ENCODE measurements at places on chromosomes 6 and 20. TPM values are rescaled to one million over a fixed set of nuclear protein-coding genes. Genes with fewer than 3 reads are reported as not detected.

The OPRM1 gene
- polyA plus RNA-seq = not detected

DNA sequence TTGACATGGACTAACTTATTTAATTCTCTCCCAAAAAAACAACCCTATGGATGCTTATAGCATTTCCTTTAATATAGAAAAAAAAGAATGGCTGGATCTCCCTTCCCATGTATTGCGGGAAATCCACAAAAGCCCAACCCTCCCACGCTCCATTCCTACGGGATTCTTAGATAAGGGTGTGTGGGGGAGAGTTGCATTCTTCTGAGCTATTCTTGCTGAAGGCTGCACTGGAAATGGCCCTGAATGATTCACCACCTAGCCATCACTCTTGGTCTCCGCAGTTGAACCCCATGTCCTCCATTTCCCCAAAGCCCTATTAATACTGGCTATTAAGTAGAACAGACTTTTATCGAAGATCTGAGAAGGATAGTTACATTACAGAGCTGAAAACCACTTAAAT, 41.9 kb upstream of the ADGRF5 start:
- DNase-seq = no peak

DNA sequence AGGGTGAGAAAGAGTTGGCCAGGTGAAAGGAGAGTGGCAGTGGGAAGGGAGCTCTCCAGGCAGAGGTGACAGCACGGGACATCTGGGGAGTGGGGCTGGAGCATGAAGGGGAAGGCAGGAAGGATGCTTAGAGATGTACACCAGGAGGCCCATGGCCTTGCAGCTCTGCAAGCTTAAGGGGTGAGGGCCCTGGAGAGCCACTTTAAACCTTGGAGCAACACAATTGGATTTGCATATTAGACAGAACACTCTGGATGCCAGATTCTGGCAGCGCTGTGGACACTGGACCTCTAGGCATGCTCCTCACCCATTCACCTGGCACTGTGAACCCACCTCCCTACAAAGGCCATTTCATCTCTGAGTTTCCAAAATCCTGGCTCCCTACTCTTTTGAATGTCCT, 3.7 kb upstream of the CD40 start:
- DNase-seq = no peak

- no peak for DNase-seq
These were observed at the start of gene LAMA5 for GRCh38 chr20:62367136-62367632. LAMA5 (minus strand) TSS chr20:62367312; CDS start chr20:62367245, 67 bp downstream.

GRCh38 chr6:26502626-26503025, 2.5 kb downstream of the BTN1A1 start:
- no peak for DNase-seq
